Immature natural killer cell (primary cell): ENCODE measurements at places on chromosomes 7 and 10. TPM values are rescaled to one million over a fixed set of nuclear protein-coding genes. Genes with fewer than 3 reads are reported as not detected.

The DEPP1 gene
- polyA plus RNA-seq, result not detected

The HSPA12A gene
- not detected for polyA plus RNA-seq

The ZPBP gene
- polyA plus RNA-seq, result not detected

The DNAJC1 gene
- 67.4 TPM for polyA plus RNA-seq

The MOGAT3 gene
- not detected for polyA plus RNA-seq

The GHRHR gene
- polyA plus RNA-seq, result not detected

The A1CF gene
- not detected for polyA plus RNA-seq

The CPA1 gene
- not detected for polyA plus RNA-seq

The ATRNL1 gene
- polyA plus RNA-seq, result not detected

The STEAP1B gene
- polyA plus RNA-seq, result not detected

The CHRM2 gene
- not detected for polyA plus RNA-seq

The SAMD9 gene
- 15.8 TPM for polyA plus RNA-seq

The WIPF3 gene
- not detected for polyA plus RNA-seq

The TNS3 gene
- not detected for polyA plus RNA-seq

The CCDC3 gene
- polyA plus RNA-seq, result not detected

The KCND2 gene
- not detected for polyA plus RNA-seq

The SPDYE16 gene
- polyA plus RNA-seq, result not detected

The NEUROD6 gene
- not detected for polyA plus RNA-seq
